CD4-positive, alpha-beta T cell (primary cell): ENCODE measurements at places on chromosomes 6 and 20. TPM values are rescaled to one million over a fixed set of nuclear protein-coding genes. Genes with fewer than 3 reads are reported as not detected.

The SNX21 gene
- total RNA-seq: 0.89 TPM

The TMC2 gene
- not detected for total RNA-seq

The BMP5 gene
- total RNA-seq: not detected

The CYP24A1 gene
- total RNA-seq: 1.0 TPM

The TMEM63B gene
- 11.4 TPM for total RNA-seq

- no peaks in the 10 kb centered on the region for H3K36me3 ChIP-seq
- no peak for DNase-seq
- no peak overlapping the region for H3K27ac ChIP-seq
- H3K4me1 ChIP-seq: no peaks in the 10 kb centered on the region
Observed at GRCh38 chr6:170018422-170018935, 267.1 kb downstream of the ERMARD start.

DNA sequence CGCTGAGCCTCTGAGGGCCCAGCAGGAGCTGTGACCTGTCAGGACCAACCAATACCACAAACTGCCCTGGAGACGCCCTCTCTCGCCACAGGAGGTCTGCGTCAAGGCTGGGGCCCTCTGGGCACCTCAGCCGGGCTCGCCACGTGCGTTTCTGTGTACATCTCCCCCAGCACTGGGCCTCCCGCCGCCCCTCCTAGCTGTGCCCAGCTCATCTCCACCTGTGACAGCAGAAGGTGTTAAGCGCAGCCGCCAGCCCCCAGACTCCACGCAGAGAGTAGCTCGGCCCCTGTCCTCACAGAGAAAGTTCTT is 91.4 kb downstream of the TAF4 start:
- no peak overlapping the region for H3K4me3 ChIP-seq
- H3K4me1 ChIP-seq: peaks cover 2% of the 10 kb centered on the region
- H3K27me3 ChIP-seq: no peaks in the 10 kb centered on the region
- H3K36me3 ChIP-seq: peaks cover 42% of the 10 kb centered on the region

- H3K4me3 ChIP-seq: no peak overlapping the region
- no peak for DNase-seq
- H3K36me3 ChIP-seq: no peaks in the 10 kb centered on the region
- no peaks in the 10 kb centered on the region for H3K27me3 ChIP-seq
Observed at GRCh38 chr6:81890846-81891245, 138.4 kb upstream of the TENT5A start.

DNA sequence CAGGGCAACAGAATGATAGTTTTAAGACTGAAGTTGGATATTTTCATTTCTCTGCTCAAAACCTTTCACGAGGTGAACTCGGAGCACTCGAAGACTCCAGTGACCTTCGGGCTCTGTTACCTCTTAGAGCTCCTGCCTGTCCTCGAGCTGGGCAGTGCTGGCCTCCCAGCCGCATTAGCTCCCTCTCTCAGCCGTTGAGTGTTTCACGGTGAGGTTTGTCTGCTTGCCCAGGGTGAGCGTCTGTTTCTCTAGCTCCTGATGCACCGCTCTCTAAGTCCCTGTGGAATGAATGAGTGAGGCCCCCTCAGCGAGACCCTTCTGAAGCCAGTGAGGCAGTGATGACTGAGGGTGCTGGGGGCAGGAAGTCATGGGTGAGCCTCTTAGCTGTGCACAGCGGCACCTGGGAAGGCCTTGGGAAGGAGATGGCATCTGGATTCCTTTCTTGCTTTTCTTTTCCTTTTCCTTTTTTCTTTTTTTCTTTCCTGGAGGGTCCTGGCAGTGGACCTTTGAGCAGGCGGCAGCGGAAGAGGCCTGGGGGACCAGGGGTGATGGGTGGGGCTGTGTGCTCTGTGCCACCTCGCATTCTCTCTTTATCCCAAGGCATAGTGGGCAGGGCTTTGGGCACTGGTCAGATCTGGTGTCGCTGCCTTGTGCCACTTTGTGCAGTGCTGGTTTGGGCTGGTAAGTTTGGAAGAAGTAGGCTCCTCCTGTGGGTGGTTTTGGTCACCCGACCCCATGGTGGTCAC is 2.2 kb downstream of the PSMG4 start:
- H3K27me3 ChIP-seq: no peaks in the 10 kb centered on the region
- no peak overlapping the region for H3K27ac ChIP-seq
- H3K4me1 ChIP-seq: peaks cover 58% of the 10 kb centered on the region
- DNase-seq: no peak
- H3K4me3 ChIP-seq: no peak overlapping the region

DNA sequence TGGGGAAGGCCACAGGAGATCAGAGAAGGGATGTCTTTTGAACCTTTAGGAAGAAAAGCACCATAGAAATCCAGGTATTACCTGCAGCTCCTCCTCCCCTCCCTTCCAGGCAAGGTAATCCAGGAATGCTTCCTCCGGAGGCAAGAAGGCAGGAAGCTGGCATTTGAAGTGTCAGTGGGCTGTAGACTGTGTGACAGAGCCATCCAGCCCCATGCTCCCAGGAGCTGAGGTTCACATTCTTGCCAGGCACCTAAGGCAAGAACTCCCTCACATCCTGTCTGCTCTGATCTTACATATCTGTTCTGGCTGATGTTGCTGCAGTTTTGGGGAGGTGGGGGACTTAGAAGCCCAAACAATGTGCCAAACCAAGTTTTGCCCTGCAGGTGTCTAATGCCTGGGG is 27.8 kb upstream of the SCUBE3 start:
- H3K4me3 ChIP-seq: no peak overlapping the region
- no peaks in the 10 kb centered on the region for H3K36me3 ChIP-seq
- peaks cover 12% of the 10 kb centered on the region for H3K27me3 ChIP-seq

DNA sequence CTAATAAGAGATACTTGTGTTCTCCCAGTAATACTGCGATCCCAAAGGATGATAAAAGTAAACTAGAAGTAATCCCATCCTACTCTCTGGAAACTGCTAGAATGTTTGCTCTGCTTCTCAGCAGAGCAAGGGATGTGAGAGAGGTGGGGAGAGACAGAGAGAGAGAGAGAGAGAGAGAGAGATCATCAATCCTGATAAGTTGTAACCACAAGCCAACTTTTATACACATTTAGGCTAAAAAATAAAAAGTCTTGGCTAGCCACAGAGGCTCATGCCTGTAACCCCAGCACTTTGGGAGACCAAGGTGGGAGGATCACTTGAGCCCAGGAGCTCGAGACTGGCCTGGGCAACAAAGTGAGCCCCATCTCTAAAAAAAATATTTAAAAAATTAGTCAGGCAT is 16.0 kb upstream of the TRIM38 start:
- no peak for DNase-seq
- H3K4me1 ChIP-seq: peaks cover 8% of the 10 kb centered on the region
- no peak overlapping the region for H3K27ac ChIP-seq
- H3K27me3 ChIP-seq: no peaks in the 10 kb centered on the region
- no peaks in the 10 kb centered on the region for H3K36me3 ChIP-seq

DNA sequence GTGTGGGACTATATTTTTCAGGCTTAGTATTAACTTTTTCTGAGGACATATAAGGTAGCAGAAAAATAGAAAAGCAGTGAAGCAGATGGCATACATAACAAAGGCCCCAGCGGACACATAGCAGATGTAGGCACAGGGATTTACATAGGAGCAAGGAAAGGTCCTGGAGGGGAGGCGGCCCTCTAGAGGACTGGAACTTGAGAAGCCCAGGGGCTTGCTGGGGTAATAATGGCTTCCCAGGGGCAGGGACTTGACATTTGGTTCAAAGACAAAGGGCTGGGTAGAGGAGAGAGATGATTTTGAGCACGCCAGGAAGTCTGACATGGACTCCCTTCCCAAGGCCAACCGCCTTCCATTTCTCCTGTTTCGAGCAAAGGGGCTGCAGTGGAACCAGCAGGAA is 31.7 kb upstream of the OSTM1 start:
- H3K27ac ChIP-seq: no peak overlapping the region
- H3K36me3 ChIP-seq: no peaks in the 10 kb centered on the region
- no peak overlapping the region for H3K4me3 ChIP-seq
- H3K4me1 ChIP-seq: no peaks in the 10 kb centered on the region

DNA sequence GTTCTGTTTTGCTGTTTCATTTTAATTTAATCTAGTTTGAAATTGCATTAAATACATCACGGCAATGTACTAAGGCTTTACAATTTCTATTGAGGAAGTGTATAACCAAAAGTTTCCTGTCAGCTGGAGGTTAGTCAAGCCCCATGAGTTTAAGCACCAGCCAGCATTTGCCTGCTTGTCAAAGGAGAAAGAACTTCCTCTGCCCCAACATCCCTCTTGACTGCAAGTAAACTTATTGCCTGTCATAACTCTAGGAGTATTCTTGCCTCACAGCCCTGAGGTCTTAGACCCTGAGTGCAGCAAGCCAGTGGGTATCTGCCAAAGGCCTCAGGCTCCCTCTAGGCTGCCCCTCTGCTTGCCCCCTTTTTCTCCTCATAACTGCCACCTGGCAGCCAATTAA is 106.7 kb upstream of the INSM1 start:
- H3K4me3 ChIP-seq: no peak overlapping the region
- no peak for DNase-seq
- no peaks in the 10 kb centered on the region for H3K36me3 ChIP-seq

- no peaks in the 10 kb centered on the region for H3K4me1 ChIP-seq
- no peak overlapping the region for H3K27ac ChIP-seq
- no peak overlapping the region for H3K4me3 ChIP-seq
- DNase-seq: no peak
- no peaks in the 10 kb centered on the region for H3K27me3 ChIP-seq
Observed at GRCh38 chr20:19785173-19785982, 27.3 kb downstream of the RIN2 start.

- no peaks in the 10 kb centered on the region for H3K36me3 ChIP-seq
- no peaks in the 10 kb centered on the region for H3K4me1 ChIP-seq
- no peak overlapping the region for H3K27ac ChIP-seq
- no peak for DNase-seq
Observed at GRCh38 chr6:68054756-68055155, 580.3 kb upstream of the ADGRB3 start.

GRCh38 chr6:4603291-4603690 is 172.9 kb upstream of the CDYL start:
- H3K4me3 ChIP-seq: no peak overlapping the region
- H3K27ac ChIP-seq: no peak overlapping the region
- no peak for DNase-seq
- no peaks in the 10 kb centered on the region for H3K4me1 ChIP-seq

DNA sequence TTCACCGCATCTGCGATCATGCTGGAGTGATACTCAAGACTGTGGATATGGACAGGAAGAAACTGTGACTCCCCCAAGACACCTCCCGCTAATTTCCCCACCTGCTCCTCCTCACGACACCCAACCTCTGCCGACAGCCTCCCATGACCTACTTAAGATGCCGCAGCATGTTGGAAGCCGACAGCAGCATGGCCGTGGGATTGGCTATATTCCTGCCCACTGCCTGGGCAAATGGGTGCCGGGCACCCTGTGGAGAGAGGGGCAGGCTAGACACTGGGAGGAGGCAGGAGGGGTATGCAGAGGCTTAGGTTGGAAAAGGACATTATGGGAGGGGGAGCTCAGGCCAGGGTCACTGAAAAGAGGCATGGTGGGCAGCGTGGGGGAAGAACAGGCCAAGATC is 4.5 kb downstream of the IDH3B start:
- peaks cover 78% of the 10 kb centered on the region for H3K36me3 ChIP-seq
- peaks cover 30% of the 10 kb centered on the region for H3K4me1 ChIP-seq
- no peak overlapping the region for H3K27ac ChIP-seq
- DNase-seq: no peak
- H3K27me3 ChIP-seq: no peaks in the 10 kb centered on the region
- no peak overlapping the region for H3K4me3 ChIP-seq

GRCh38 chr6:147005499-147005898 is 198.7 kb upstream of the STXBP5 start:
- no peak for DNase-seq
- no peaks in the 10 kb centered on the region for H3K27me3 ChIP-seq
- no peak overlapping the region for H3K4me3 ChIP-seq
- H3K27ac ChIP-seq: no peak overlapping the region
- no peaks in the 10 kb centered on the region for H3K4me1 ChIP-seq

GRCh38 chr20:61900011-61900944 is 165.4 kb downstream of the TAF4 start:
- H3K36me3 ChIP-seq: no peaks in the 10 kb centered on the region
- H3K4me1 ChIP-seq: peaks cover 2% of the 10 kb centered on the region
- no peak for DNase-seq

- no peaks in the 10 kb centered on the region for H3K4me1 ChIP-seq
- no peak for DNase-seq
- no peak overlapping the region for H3K27ac ChIP-seq
- H3K36me3 ChIP-seq: no peaks in the 10 kb centered on the region
- H3K4me3 ChIP-seq: no peak overlapping the region
- no peaks in the 10 kb centered on the region for H3K27me3 ChIP-seq
Observed at GRCh38 chr6:22717915-22718314, 148.5 kb downstream of the HDGFL1 start.

GRCh38 chr20:63878899-63879663 is 14.0 kb downstream of the TPD52L2 start:
- no peak overlapping the region for H3K4me3 ChIP-seq
- H3K27ac ChIP-seq: no peak overlapping the region
- DNase-seq: no peak
- no peaks in the 10 kb centered on the region for H3K4me1 ChIP-seq
- H3K27me3 ChIP-seq: no peaks in the 10 kb centered on the region

DNA sequence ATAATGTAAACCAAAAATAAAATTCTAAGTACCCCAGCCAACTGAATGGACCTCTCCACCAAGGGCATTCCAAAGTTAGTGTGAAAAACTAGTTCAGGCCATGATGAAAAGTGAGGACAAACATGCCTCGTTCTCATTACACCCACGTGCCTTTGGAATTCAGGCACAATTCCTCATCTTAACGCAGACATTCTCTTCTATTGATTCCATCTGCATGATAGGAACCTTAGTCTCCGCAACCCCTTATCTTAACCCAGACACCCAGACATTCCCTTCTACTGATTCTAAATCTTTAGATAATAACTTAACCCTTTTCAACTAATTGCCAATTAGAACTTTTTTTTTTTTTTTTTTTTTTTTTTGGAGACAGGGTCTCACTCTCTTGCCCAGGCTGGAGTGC is 7.6 kb upstream of the SERPINB6 start:
- H3K4me1 ChIP-seq: no peaks in the 10 kb centered on the region
- H3K4me3 ChIP-seq: no peak overlapping the region

DNA sequence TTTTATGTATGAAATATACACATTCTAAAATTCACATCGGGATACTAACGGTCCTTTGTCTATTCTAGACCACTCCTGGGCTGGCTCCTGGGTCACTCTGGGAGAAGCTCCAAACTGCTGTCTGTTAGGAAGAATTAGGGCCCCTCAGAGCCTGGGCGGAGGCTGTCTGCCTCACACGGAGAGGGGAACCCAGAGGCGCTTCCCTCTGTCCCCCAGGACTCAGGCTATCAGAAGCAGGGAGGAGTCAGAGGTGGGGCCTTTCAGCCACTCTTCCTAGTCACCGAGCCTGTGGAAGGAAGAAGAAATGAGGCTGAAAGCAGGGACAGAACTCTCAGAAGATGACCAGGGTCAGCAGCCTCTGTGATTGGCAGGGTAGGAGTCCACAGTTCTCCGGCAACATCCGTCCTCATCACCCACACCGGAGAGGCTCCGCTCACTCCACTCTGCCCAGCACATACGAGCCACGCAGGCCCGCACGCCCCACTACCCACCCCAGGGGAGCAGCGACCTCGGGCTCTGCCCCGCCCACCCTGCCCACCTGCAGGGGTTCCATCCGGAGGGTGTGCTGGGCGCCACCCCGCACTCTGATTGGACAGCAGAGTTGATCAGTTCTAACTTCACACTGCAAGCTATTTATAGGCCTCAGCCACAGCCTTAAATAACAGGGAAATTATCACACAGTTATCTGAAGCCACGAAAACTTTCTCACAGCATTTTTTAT is 182.1 kb upstream of the AFDN start:
- H3K27me3 ChIP-seq: peaks cover 4% of the 10 kb centered on the region
- no peak overlapping the region for H3K27ac ChIP-seq
- H3K36me3 ChIP-seq: no peaks in the 10 kb centered on the region
- no peaks in the 10 kb centered on the region for H3K4me1 ChIP-seq

- no peak overlapping the region for H3K27ac ChIP-seq
- no peak for DNase-seq
- H3K4me1 ChIP-seq: no peaks in the 10 kb centered on the region
- peaks cover 19% of the 10 kb centered on the region for H3K36me3 ChIP-seq
Observed at GRCh38 chr20:37856932-37857660, 45.8 kb upstream of the VSTM2L start.
